Right atrium auricular region (tissue), 2 donors: ENCODE measurements at places on chromosomes 3 and 15.

DNA sequence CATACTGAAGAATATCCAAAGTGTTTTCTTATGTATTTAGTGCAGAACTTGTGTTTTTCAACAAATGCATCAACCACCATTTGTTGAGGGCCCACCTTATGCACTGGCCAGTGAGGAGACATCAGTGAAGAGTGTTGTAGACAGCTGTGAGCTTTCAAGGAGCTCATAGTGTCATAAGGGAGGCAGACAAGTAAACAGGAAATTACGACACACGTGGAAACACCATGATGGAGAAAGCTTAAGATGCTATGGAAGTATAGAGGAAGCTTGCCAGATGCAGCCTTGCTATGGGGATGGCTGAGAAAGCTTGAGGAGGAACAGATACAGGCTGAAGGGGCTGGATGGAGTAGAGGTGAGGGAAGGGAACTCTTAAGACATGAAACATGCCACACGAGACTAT is 50.8 kb upstream of the PSMD6 start:
- no peak overlapping the region for H3K4me3 ChIP-seq
- H3K27ac ChIP-seq = no peak overlapping the region
- no peaks in the 10 kb centered on the region for H3K27me3 ChIP-seq
- DNase-seq = no peak
- no peaks in the 10 kb centered on the region for H3K4me1 ChIP-seq

GRCh38 chr3:156637480-156638022 is 36.8 kb upstream of the TIPARP start:
- DNase-seq = no peak
- H3K27ac ChIP-seq = no peak overlapping the region
- H3K4me3 ChIP-seq = no peak overlapping the region
- H3K27me3 ChIP-seq = no peaks in the 10 kb centered on the region
- no peaks in the 10 kb centered on the region for H3K36me3 ChIP-seq

- no peak overlapping the region for H3K27ac ChIP-seq
- H3K4me3 ChIP-seq = no peak overlapping the region
- no peak for DNase-seq
- no peaks in the 10 kb centered on the region for H3K4me1 ChIP-seq
Observed at GRCh38 chr3:181518222-181518621, 193.5 kb upstream of the SOX2 start.

DNA sequence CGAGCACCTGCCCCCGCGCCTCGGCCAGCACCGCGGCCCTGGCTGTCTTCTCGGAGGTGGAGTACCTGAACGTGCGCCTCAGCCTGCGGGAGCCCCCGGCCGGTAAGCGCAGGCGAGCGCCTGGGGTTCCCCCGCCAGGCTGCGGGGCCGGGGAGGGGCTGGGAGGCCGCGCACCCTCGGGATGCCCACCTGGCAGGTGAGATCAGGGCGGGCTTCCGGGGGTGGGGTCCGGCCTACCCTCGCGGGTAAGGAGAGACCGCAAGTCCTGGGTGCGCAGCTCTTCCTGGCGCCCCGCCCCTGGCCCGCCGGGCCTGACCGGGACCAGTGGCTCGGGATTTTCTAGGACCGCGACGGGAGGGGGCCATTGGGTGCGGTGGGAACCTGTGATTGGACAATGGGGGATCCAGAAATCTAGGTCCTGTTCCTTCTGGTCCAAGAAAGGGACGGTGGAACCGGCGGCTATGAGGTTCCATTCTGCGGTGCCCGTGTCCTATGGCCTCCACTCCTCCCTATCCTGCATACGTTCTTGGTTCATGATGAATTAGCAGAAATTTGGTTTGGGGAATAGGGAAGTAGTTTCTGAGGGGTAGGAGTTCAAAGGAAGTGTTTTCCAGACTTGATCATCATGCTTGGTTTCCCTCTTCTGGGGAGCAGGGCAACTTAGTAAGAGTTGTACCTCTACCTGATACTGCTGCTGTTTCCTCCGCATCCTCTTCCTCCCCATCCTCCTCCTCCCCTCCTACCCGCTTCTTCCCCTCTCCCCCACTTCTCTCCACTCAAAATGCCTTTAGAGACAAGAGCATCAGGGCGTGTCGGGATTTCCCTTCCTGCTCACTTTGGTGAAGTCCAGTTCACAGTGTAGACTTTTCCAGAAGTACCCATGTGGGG is 808 bp downstream of the ARRDC4 start:
- peak overlapping the region; percentile 92 for H3K27ac ChIP-seq
- H3K4me3 ChIP-seq = peak overlapping the region; percentile 99
- H3K36me3 ChIP-seq = peaks cover 7% of the 10 kb centered on the region
- no peaks in the 10 kb centered on the region for H3K27me3 ChIP-seq
- peaks cover 34% of the 10 kb centered on the region for H3K4me1 ChIP-seq
- DNase-seq = no peak

DNA sequence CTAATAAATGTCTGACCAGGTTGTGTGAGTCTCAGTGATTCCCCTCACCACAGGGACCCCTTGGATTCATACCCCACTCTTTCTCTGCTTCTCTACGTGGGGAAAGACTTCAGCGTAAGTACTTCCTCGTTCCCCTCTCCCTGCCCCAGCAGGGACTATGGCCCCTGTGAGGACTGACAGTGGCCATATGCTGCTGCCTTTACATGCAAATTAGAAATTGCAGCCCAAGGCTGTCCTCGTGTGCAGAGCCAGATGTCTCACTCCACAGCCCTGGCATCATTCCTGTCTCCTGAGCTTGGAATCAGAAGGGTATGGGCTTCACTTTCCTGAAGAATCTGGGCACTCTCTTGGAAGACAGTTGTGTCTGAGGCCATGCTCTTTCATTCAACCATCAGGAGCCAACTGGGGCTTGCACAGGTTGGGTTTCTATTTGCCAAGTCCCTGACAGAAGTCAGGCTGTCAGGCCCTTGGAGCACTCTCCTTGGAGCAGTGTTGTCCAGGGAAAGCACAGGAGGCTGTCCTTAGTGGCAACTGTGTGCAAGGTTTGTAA is 30.5 kb upstream of the IQCF2 start:
- no peak overlapping the region for H3K27ac ChIP-seq
- no peak overlapping the region for H3K4me3 ChIP-seq
- no peaks in the 10 kb centered on the region for H3K27me3 ChIP-seq

DNA sequence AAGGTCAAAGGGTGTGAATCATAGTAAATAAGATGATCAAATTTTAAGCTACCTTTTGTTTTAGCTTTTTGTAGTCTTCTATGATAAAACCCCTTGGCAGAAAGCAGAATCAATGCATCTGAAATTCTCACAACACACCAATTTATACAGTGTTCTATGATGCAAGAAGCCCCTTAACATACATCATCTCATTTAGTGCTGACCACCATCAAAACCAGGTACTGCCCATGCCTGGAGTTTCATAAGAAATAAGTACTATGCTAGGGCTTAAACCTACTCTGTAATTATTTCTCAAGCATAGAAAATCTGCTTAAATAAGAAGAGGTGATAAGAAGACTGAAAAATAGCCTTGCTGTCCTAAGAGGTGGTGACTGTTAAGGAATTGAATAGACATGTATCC is 67.6 kb downstream of the NBEAL2 start:
- DNase-seq = no peak
- no peaks in the 10 kb centered on the region for H3K27me3 ChIP-seq
- peaks cover 28% of the 10 kb centered on the region for H3K36me3 ChIP-seq
- no peak overlapping the region for H3K4me3 ChIP-seq
- H3K4me1 ChIP-seq = no peaks in the 10 kb centered on the region

DNA sequence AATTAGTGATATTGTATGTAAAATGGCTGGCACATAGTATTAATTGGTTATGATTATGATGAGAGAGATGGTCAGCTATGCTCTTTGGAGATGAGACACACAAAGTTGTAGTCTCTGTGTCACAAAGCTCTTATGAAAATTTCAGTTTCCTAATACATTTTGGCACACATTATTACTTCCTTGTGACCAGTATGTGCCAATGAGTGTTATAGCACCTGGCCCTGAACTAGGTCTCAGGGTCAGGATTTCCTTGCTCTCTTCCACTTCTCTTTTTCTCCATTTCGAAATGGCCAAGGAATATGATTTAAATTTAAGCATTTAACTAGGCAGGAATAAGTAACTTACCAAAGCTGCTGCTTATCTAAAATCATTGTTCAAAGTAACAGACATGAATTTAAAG is 28.0 kb downstream of the TIPARP start:
- no peak for DNase-seq
- no peak overlapping the region for H3K27ac ChIP-seq
- no peak overlapping the region for H3K4me3 ChIP-seq

GRCh38 chr15:41483519-41483918 is 10.2 kb upstream of the ITPKA start:
- no peaks in the 10 kb centered on the region for H3K27me3 ChIP-seq
- no peaks in the 10 kb centered on the region for H3K4me1 ChIP-seq
- no peak overlapping the region for H3K27ac ChIP-seq
- no peak for DNase-seq
- H3K4me3 ChIP-seq = no peak overlapping the region
